ENCODE measurements at places on chromosomes 4 and X.

GRCh38 chrX:3295731-3296130, 50.7 kb downstream of the MXRA5 start:
- no peak for DNase-seq

GRCh38 chr4:85642356-85643100, 167.6 kb downstream of the ARHGAP24 start:
- no peak for DNase-seq

DNA sequence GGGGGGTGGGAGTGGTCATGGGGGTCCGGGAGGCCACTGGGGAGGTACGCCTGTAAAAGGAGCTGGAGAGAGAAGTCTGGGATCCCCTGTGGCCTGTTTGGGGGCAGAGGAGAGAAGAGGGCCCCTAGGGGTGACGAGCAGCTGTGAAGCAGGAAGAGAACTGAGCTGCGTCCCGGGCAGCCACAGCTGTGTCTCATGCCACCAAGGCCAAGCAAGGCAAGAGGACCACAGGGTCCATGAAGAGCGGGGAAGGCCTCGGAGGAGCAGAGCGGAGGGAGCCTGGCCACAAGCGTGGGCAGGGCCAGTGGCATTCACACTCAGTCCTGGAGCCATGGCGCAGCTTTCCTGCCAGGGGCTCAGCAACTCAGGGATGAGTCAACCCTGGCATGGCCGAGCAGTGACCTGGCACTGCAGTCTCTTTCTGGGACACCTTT, 13.6 kb upstream of the NAT8L start:
- peak; percentile 32 for DNase-seq

DNA sequence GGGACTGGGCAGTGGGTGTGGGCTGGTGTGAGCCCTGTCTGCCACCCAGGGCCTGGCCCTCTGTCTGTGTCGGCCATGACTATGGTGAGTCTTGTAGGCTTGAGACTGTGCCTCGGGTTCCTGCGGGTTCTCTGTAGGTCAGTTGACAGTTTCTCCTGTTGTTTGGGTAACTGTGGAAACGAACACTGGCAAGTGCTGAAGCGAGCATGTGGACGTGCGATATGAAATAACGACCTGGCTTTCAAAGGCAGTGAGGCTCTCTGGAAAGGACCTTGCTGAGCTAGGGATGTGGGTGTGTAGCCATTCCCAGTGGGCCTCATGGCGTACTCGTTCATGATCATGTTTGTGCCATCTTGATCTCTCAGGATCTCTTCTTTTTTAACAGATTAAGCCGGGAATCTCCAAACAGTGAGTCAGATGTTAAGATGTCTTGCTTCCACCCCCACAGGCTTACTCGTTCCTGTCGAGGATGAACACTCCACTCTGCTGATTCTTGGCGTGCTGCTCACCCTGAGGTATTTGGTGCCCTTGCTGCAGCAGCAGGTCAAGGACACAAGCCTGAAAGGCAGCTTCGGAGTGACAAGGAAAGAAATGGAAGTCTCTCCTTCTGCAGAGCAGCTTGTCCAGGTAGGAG, 41.3 kb downstream of the HTT start:
- peak; percentile 38 for DNase-seq

GRCh38 chr4:129526812-129527211, 430.9 kb downstream of the C4orf33 start:
- DNase-seq, result peak; percentile 47

- DNase-seq, result no peak
These were observed 73.1 kb downstream of the FAT1 start for GRCh38 chr4:186650401-186651180.

GRCh38 chr4:153045111-153045982, 109.2 kb downstream of the FHDC1 start:
- no peak for DNase-seq

- DNase-seq, result no peak
These were observed 29.5 kb upstream of the KDR start for GRCh38 chr4:55154933-55155332.

- DNase-seq, result no peak
These were observed 14.1 kb downstream of the NAT8L start for GRCh38 chr4:2072971-2073807.

DNA sequence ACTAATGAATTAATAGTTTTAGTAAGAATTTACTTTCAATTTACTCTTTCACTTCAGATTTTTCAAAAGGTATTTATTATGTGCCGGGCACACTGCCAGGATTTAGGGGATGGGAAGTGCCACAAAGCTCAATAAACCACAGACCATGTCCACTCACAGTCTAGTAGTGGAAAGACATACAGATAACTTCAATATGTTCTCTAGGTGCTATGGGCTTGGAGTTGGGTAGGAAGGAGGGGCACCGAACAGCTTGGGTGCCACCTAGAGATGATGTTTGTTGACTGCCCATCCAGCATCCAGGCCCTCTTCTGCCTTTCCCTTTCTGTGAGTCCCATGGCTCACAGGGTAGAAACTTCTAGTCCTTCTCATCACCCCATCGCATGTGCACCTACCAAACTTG, 17.8 kb downstream of the MFAP3L start:
- DNase-seq, result no peak

DNA sequence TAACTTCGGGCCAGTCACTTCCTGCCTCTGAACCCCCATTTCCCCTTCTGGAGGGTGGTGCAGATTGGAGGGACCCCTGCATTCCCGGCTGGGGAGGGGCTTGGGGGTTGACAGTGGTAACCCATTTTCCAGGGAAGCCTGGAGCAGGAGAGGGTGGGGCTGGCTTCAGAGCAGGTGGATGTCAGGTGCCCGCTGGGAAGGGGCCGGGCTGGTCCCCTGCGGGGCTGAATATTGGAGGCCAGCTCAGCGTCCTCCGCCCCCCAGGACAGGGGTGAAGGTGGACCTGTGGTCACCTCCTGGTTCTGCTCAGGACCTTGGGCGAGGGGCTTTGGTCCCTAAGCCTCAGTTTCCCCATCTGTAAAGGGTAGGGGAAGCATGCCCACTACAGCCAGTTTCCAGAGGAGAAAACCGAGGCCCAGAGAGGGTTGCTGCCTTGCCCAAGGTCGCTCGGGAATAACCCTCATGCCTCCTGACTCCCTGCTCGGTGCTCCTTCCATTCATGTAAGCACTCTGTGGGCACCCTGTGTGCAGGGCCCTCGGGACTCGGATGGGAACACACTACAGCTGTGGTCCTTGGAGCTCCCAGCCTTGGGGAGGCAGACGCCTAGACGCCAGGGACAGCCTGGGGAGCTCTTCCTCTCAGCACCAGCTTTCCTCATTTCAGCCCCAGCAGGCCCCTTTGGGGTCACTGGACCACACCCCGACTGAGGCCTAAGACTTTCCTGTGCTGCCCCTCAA, 683 bp downstream of the MAN2B2 start:
- DNase-seq, result no peak

GRCh38 chrX:114152130-114152529, 431.8 kb upstream of the HTR2C start:
- peak; percentile 80 for DNase-seq

- DNase-seq, result no peak
These were observed 17.0 kb downstream of the SNCA start for GRCh38 chr4:89820010-89820409.

DNA sequence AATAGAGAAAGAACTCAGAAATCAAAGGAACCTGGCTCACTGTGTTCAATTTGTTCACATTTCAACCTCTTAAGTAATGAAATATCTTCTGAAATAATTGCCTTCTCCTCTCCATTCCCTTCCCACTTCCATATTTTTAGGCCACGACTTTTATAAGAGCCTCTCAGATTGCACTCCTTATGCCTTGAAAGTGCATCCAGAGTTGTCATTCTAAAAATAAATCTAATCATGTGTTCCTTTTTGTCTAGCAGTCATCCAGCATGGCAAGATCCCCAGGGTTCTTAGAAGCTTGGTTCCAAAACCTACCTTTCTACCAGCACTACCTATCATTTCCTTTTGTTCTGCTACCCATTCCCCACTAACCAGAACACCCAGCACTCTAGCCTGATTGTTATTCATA, 42.4 kb upstream of the RPA4 start:
- no peak for DNase-seq

- no peak for DNase-seq
These were observed 23.7 kb downstream of the NEUROG2 start for GRCh38 chr4:112492321-112492720.

GRCh38 chrX:14670819-14671218, 141.5 kb downstream of the GLRA2 start:
- no peak for DNase-seq

DNA sequence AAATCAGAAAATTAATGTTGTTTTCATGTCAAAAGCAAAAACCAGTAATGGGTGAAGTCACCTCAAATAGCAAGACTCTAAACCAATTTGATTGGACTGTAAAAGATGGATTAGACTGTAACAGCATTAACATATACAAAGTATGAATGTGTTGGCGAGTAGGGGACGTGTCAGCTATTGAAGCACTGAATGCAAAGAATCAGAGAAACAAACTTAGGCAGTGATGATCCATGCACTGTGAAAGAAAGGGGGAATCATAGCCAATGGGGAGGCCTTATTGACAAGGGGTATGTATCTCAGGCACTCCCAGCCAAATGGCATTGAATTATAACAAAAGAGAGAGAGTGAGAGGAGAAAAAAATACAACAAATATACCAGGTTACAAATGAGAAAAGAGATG, 30.5 kb upstream of the EIF4E start:
- DNase-seq, result no peak

GRCh38 chr4:120664851-120665250, 257.7 kb downstream of the PRDM5 start:
- DNase-seq, result no peak

GRCh38 chrX:84501798-84502628, at the start of gene HDX:
Gene HDX, minus strand, starts transcription at chrX:84502453. Its CDS starts 27,056 bp downstream, at chrX:84475397.
- no peak for DNase-seq

- DNase-seq, result no peak
These were observed 175.0 kb downstream of the MAPK10 start for GRCh38 chr4:86184901-86185285.

DNA sequence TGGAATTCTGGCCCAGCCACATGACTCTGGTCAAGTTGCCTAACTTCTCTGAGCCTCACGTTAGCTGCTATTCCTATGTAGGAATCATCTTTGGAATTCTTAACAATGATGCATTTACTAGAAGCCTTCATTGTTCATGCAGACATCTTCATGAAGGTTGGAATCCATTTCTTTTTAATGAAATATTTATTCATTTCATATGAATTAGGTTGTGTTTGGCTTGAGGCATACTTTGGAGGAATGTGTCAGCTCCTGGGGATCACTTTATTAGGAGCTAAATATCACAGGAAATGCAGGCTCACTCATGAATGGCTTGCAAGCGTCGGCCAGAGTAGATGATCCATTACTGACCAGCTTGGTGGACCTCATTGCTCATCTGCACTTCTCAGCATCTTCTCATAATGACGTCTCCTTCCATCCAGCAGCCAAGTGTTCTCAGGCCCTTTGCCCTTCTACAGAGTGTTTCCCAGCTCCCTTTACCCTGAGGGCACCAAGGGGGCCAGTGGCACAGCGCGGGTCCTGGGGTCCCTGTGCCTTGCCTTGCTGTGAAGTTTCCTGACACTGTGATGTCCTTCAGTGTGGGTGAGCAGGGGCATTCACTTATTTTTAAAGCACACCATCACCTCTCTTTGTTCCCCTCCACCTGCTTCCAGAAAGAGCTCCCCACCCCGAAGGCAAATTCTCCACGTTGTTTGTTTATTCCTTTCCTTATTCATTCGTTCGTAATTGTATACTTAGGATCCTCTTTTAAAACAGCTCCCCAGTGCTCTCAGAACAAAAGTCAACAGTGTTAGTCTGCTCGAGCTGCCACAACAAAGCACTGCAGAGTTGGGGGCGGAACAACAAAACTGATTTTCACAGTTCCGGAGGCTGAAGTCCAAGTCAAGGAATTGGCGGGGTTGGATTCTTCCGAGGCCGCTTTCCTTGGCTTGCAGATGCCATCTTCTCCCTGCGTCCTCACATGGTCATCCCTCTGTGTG, 106.8 kb downstream of the STK32B start:
- no peak for DNase-seq

GRCh38 chrX:147958291-147958690, 22.8 kb upstream of the FMR1NB start:
- no peak for DNase-seq

DNA sequence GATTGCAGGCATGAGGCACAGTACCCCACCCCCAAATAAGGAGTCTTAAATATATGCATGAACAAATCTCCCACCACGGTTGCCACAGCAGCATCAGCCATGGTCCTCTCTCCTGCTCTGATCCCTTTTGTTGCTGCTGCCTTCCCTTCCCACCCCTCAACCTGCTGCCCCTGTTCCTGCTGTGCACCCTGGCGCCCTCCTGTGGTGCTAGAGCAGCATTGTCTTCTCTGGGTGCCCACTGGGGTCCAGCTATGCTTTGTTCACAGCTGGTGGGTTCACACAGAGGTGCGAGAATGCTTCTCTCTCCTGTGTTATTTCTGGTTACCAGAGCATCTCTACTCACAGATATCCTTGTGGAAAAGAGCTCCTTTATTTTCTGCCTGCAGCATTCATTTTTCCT, 116.2 kb downstream of the GATB start:
- no peak for DNase-seq

DNA sequence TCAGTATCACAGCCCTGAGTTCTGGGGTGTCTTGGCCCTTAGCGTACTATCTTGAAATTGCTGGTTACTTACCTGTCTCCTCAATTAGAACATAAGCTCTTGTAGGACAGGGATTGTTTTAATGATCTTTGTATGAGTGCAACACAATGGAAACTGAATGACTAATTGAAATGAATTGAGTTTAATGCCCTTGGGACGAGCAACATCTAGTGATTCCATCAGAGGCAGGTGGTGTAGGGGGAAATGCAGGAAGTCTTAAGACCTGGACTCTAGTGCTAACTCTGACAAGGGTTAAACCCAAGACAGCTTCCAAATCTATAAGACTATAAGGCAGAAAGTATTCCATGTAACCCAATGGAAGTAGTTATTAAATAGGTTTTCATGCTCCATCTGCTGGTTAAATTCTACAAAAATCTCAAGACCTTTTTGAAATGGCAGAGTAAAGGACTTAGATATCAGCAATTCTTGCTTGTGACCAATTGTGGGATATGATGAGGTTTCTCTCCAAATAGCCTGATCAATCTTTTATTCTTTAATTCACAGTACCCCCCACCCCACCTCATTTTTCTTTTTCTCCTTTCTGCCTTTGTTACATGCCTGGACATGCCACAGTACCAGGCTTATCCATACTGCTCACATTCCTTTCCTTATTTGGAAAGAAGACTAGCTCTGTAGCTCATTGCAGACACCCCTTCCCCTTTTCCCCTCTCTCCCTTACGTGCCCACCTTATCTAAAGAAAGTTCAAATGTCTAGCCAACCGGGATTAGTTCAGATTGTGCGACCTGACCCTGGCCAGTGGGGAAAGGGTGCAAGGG, 340.8 kb downstream of the PAPSS1 start:
- DNase-seq, result no peak

- DNase-seq, result no peak
These were observed 44.5 kb downstream of the SEPTIN11 start for GRCh38 chr4:76993787-76994641.

Data from RKO (cell line).